ENCODE measurements at places on chromosomes 4 and X.

DNA sequence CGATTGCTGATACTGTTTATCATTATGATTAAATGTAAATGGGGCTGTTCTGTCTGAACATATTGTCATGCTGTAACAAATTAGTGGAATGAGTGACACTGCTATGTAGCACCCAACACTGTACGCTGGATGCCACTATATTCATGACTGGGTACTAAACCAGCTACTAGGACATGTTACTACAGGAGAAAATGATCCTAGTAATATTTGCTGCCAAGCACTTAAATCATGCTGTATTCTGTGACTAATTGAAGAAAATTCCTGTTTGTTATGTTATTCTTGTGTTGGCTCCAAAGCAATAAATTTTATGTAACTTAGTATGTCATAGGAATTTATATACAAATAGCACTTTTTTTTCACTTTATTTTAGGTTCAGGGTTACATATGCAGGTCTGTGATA lies 804.2 kb downstream of the CENPC start:
- no peak for DNase-seq

DNA sequence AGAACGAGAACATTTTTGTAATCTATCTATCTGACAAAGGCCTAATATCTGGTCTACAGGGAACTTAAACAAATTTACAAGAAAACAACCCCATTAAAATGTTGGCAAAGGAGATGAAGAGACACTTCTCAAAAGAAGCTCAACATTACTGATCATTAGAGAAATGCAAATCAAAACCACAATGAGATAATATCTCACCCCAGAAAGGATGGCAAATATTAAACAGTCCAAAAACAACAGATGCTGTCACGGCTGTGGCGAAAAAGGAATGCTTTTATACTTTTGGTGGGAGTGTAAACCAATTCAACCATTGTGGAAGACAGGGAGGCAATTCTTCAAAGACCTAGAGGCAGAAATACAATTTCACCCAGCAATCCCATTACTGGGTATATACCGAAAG lies 2284.8 kb downstream of the ARAP2 start:
- no peak for DNase-seq

GRCh38 chr4:166091146-166091545 lies 218.1 kb downstream of the TLL1 start:
- no peak for DNase-seq

DNA sequence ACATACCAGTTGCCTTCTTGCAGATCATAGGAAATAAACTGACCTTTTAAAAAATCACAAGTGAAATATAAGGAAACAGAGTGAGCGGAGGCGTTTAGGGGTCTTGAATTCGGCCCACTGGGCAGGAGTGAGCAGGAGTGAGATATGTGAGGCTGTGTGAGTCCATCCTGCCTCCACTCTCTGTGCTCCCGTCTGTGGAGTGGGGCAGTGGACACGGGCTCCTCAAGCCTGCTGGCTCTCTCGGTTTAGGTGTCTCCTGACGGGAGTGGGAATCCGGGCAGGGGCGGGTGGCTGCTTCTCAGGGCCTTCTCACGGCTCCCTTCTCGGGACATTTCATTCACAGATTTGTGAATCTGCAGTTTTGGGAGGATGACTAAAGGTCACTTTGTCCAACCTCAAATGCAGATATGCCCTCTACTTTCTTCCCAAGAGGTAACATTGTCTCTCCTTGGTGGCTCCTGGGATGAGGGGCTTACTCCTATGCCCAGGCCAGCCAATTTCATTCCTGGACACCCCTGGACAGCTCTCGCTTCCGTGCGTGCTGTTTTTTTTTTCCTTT lies 27.6 kb downstream of the CYTL1 start:
- no peak for DNase-seq

DNA sequence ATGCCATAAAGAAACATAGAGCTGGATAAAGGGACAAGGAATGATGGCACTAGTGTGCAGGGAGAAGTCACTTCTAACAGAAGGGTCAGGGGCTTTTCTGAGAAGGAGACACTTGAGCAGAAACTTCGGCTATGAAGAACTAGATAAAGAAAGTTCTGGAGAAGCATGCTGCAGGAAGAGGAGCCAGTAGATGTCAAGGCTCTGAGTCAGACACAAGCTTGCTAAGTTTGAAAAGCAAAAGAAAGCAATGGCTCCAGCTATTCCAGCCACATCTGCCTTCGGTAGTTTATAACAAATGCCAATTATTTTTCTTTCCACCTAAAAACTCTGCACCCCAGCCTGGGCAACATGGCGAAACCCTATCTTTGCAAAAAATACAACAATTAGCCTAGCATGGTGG lies 7.5 kb downstream of the NUDT6 start:
- no peak for DNase-seq

DNA sequence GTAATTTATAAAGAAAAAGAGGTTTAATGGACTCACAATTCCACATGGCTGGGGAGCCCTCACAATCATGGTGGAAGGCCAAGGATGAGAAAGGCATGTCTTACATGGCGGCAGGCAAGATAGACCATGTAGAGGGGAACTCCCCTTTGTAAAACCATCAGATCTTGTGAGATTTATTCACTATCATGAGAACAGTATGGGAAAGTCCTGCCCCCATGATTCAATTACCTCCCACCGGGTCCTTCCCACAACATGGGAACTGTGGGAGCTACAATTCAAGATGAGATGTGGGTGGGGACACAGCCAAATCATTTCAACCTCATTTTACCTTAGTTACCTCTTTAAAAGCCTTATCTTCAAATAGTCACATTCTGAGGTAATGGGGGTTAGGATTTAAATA lies 30.9 kb upstream of the ELOVL6 start:
- DNase-seq, result no peak

DNA sequence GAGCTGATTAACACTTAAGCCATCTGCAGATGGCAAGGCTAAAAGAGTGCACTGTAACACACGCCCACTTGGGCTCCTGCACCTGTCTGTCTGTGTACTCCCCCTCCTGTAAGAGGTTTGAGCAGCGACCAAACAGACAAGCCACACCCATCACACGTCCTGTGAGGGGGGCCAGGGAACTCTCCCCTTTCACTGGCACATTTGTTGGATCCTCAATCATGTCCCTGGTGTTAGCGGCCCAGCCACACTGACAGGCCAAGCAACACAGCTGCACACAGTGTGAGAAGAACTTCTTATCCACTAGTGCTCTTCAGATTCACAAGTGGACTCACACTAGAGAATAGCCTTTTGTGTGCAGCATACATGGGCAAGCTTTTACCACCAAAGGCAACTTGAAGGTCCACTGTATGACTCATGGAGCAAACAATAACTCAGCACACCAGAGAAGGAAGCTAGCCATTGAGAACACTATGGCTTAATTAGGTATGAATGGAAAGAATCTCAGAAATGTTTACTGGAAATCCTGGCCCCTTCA lies 29.1 kb upstream of the UTP14A start:
- no peak for DNase-seq

- no peak for DNase-seq
These were observed 30.0 kb downstream of the BBS12 start for GRCh38 chr4:122762520-122762919.

- no peak for DNase-seq
These were observed 125.5 kb upstream of the GIMD1 start for GRCh38 chr4:106494066-106494465.

- no peak for DNase-seq
These were observed 72.3 kb upstream of the KIT start for GRCh38 chr4:54585321-54586000.

- DNase-seq, result no peak
These were observed 13.7 kb downstream of the BMX start for GRCh38 chrX:15514279-15514678.

GRCh38 chr4:188941524-188942119 lies 802.4 kb downstream of the TRIML1 start:
- no peak for DNase-seq

DNA sequence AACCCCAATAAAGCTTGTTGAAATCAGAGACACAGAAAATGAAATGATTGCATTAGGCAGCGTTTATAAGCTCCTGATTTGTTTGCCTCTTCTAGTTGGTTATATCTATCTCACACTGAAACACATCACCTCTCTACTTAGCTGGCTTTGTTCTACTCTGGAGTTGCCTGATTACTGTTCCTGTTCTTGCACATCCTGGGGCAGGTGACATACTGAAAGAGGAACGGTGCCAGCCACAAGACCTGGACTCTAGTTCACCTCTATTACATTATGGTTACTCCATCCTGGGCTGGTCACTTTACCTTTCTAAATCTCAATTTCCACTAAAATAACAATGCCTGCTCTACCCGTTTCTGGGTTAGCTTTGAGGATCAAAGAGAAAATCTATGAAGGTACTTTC lies 47.9 kb downstream of the TRIM2 start:
- no peak for DNase-seq

GRCh38 chr4:85824166-85824945 lies 349.4 kb downstream of the ARHGAP24 start:
- DNase-seq, result no peak

GRCh38 chrX:134685668-134686067 lies 27.4 kb upstream of the PLAC1 start:
- DNase-seq, result no peak

GRCh38 chr4:83709627-83710026 lies 173.7 kb downstream of the GPAT3 start:
- no peak for DNase-seq

DNA sequence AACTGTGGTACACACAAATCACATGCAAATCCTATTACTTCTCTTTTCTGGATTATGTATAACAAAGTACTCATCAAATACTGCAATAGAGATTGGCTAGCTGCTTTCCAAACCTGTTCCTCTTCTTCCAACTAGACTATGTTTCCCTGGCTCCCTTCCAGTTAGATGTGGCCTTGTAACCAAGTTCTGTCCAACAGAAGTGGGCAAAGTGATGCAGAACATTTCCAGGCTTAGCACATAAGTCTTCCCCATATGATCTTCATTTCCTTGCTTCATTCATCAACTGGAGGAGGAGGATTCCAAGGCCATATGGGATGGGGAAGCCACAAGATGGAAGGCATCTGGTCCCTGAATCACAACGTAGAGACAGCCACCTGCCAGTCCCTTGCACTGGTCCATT lies 8.0 kb downstream of the SLC9A7 start:
- no peak for DNase-seq

GRCh38 chr4:3369781-3370674 lies 71.7 kb upstream of the HGFAC start:
- DNase-seq, result no peak

DNA sequence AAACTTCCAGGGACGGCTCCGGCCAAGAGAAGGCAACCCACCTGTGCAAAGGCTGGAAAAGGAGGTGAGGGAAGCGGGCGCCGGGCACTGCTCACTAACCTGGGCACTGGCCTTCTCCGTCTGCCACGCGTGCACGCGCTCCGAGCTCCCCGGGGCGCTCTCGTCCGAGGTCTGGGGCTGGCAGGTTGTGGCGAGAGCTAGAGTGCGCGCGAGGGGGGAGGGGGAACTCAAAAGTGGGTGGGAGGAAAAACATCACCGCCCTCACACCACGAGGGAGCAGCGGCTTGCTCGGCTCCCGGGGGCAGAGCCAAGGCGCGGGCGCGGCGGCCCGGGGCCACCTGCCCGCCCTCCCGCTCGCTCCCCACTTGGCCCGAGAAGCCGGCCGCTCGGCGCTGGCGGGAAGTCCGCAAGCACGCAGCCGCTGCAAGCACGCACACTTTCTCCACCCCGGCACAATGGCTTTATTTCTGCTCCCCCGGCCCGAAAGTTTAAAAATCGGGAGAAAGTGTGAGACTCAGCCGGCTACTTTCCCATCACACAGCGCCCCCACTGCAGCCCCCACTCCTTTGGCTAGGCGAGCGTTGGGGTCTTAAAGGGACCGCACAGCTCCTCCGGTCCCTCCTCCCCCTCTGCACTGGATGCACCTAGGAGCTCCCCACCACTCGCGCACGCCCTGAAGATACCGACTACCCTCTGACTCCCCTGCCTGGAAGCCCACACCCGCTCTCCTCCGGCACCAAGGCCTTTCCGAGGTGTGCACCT lies at the start of gene CHRDL1:
TSS of gene CHRDL1 (minus strand) at position 173 of the 762 bp plus-strand sequence. CDS start 3,636 bp downstream, outside the sequence.
- no peak for DNase-seq

GRCh38 chrX:111041018-111041462 lies 55.0 kb upstream of the PAK3 start:
- peak; percentile 42 for DNase-seq

GRCh38 chr4:79756140-79756895 lies 316.7 kb downstream of the ANTXR2 start:
- DNase-seq, result no peak

GRCh38 chrX:50614460-50614859 lies 143.8 kb upstream of the DGKK start:
- no peak for DNase-seq

- no peak for DNase-seq
These were observed 5.8 kb downstream of the WAS start for GRCh38 chrX:48689208-48689920.

DNA sequence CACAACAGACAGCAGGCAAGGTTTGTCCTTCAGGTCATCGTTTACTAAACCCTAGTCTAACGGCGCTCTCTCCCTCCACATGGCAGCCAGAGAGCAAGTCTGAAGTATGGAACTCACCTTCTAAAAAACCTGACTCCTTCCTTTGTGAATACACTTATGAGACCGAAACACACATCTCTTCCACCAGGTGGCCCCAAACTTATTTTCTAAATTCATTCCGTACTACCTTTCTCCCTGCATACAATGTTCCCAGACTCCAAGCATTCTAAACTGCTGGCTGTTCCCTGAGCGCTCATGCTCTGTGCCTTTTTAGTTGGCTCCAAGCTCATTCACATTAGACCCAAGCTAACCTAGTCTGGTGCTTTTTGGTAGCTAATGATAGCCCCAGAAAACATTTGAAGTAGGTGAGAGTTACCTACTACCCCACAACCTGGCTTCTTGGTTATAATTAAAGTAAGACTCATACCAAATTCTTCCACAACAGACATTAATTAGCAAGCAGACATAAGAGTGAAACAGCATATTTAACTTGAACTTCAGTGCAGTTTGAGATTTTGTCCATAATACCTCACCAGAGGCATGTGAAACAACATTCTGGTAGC lies 67.6 kb upstream of the DCLK2 start:
- peak; percentile 76 for DNase-seq

Measured in Karpas-422 (cell line).